ENCODE measurements at places on chromosomes 16 and 17.

DNA sequence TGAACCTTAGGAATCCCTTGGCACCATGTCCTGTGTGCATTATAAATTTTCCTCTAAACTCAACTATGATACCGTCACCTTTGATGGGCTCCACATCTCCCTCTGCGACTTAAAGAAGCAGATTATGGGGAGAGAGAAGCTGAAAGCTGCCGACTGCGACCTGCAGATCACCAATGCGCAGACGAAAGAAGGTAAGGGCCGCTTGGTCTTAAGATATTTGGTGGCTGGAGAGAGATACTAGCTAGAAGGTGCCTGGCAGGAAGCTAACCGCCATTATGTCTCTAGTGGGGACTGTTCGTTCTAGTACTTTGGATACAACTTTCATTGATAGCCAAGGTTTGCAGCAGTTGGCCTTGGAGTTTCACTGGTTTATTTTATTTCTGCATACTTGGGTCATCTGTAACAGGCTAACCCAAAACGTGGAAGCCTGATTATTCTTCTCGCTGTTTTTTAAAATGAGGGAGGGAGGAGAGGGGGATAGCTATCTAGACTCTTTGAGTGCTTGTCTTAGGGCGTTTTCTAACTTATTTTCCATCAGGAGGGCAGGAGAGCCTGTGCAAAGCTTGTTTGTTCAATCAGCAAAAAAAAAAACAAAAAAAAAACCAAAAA is 1.3 kb downstream of the RBBP6 start:
- no peak for DNase-seq

GRCh38 chr16:89193576-89194293 is 6.6 kb downstream of the SLC22A31 start:
- DNase-seq, result no peak

DNA sequence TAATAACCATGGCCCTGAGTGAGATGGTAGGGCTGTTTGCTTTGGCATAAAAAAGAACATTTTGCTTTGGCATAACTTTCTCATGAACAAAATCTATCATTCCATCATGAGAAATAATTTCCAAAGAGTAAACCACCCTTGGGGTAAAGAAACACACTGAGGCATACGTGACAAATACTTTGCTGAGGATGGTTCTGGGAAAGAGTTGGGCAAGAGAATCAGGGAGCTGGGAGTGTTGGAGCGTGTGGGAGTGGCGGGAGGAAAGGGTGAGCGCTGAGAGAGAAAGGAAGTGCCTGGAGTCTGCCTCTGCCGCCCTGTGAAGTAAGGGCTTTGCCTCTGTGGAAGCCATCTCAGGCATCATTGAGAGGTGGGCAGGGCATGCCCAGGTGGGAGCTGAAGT is 60.2 kb upstream of the ARHGAP44 start:
- no peak for DNase-seq

GRCh38 chr16:4081521-4082021 is 34.7 kb downstream of the ADCY9 start:
- no peak for DNase-seq

GRCh38 chr17:53792997-53793396 is 29.7 kb upstream of the KIF2B start:
- no peak for DNase-seq

DNA sequence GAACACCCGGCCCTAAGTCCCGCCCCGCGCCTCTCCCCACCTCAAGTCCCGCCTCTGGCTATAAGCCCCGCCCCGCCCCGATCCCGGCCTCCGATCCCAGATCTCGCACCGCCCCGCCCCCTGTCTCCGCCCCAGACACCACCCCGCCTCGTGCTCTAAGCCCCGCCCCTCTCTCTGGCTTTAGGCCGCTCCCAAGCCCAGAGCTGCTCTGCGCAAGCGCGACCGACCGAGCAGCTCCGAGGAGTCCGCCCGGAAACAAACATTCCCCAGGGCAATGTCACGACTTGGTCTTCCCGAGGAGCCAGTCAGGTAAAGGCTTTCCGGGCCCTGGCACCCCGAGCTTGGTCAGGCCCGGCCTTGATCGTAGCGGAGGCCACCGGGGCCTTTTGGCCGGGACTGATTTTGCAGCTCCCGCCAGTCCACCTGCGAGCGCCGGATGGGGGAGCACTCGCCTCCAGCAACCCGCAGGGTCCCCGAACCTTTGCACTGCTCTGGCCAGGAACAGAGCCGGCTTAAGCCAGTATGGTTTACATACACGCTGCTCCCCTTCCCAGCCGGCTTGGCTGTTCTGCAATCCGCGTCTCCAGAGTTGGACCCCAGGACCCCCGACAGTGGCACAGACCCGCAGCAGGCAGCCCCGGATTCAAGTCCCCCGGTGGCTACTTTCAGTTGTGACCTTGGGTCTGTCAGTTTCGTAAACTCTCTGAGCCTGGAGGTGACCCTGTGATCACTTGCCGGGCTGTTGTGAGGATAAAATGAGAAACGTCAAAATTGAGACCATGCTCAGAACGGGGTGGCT is at the start of gene NUDT7:
TSS of gene NUDT7 (plus strand) at position 206 of the 799 bp plus-strand sequence. CDS start at position 275, 69 bp downstream.
- DNase-seq, result peak; percentile 89

DNA sequence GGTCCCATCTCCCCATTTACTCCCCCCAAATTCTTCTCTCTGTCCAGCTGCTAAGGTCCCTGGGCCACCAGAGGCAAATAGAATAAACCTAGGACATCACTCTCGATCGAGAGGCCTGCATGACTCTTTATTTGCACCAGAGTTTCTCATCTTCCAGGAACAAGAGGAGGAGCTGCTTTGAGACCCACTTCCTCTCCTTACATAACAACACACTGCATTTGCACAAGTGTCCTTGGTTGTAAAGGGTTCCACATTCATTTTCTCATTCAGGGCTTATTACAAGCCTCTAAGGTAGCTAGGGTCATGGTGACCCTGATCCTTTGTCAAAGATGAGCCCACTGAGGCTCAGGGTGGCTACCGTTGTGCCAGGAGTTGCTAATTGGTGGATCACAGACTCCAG is 38.1 kb upstream of the RHOT1 start:
- no peak for DNase-seq

- DNase-seq, result no peak
These were observed 29.1 kb downstream of the AKAP1 start for GRCh38 chr17:57114085-57114673.

DNA sequence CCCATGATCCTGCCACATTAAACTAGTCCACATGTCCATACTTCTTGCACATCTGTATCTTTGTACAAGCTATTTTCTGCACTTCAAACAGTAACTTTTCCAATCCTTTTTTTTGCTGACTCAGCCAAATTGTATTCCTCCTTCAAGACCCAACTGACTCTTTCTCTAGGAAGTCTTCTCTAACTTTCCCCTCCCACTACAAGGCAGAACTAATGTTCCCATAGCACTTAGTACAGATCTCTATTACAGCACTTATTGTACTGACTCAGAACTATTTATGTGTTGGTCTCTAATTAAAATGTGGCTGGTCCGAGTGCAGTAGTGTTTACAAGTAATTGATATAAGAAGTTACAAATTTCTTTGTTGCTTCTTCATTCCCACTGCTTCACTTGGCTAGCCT is 8.2 kb downstream of the FAM222B start:
- no peak for DNase-seq

DNA sequence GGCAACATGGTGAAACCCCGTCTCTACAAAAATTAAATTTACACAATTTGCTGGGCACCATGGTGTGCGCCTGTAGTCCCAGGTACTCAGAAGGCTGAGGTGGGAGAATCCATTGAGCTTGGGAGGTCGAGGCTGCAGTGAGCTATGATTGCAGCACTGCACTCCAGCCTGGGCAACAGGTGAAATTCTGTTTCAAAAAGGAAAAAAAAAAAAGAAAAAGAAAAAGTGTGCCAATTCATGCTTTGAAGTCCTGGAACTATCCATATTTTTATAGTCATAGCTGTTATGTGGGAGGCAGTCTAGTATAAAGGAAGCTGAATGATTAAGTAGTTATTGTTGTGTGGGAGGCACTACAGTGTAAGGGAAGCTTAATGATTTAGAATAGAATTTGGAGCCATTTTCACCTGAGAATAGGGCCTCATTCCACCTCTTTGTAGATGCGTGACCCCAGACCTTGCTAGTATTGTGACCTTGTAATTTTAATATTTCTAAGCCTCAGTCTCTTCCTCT is 31.6 kb downstream of the IQCK start:
- DNase-seq, result no peak

GRCh38 chr16:29761882-29762281 is 16.1 kb upstream of the C16orf54 start:
- DNase-seq, result no peak

DNA sequence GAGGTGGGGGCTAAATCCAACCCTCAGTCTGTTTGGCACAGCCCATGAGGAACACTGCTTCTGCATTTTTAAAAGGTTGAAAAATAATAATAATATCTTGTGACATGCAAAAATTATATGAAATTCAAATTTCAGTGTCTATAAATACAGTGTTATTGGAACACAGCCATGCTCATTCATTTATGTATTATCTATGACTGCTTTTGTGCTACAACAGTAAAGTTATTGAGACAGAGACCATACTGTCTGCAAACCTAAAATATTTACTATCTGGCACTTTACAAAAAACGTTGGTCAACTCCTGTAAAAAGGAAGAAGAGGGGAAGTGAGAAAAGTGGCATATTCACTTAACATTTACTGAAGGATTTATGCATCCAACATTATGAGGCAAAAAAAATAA is 3.1 kb downstream of the ABCA5 start:
- DNase-seq, result no peak

- DNase-seq, result no peak
These were observed 125.8 kb downstream of the ANKRD11 start for GRCh38 chr16:89364606-89365005.

DNA sequence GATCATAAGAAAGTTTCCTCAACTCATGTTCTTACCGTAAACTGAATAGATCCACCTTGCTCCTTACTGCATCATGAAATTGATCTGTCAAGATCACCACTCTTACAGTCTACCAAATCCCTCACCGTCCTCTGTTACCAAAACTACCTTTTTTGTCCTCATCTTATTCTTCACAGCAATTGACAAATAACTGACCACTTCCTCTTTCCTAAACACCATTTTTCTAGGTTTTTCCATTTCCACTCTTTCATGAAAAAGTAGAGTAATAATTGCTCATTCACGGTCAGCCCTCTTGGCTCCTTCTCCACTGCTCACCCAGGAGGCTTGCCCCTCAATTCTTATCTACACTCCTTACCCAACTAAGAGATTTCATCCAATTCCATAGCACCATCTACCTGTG is 44.9 kb downstream of the ABCA5 start:
- DNase-seq, result no peak

- no peak for DNase-seq
These were observed 3.1 kb upstream of the TMEM219 start for GRCh38 chr16:29958756-29959155.

DNA sequence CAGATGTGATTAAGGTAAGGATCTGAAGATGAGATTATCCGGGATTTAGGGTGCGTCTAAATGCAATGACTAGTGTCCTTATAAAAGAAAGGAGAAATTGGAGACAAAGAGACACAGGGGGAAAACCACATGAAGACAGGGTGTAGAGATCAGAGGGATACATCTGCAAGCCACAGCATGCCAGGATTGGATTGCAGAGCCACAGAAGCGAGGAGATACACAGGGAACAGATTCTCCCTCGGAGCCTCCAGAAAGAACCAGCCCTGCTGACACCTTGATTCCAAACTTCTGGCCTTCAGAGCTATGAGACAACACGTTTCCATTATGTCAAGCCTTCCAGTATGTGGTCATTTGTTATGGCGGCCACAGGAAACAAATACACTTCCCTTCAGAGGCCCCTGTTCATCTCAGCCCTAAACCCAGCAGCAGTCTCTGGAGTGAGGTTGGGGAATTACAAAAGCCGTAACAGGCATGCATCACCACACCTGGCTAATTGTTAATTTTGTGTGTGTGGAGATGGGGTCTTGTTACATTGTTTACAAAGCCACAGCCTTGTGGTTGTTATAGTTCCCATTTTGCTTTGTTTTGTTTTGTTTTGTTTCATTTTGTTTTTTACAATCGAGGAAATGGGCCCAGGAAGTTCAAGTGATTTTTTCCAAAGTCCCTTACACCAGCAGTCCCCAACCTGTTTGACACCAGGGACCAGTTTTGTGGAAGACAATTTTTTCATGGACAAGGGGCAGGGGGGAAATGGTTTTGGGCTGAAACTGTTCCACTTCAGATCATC is 51.6 kb upstream of the LYRM9 start:
- no peak for DNase-seq

DNA sequence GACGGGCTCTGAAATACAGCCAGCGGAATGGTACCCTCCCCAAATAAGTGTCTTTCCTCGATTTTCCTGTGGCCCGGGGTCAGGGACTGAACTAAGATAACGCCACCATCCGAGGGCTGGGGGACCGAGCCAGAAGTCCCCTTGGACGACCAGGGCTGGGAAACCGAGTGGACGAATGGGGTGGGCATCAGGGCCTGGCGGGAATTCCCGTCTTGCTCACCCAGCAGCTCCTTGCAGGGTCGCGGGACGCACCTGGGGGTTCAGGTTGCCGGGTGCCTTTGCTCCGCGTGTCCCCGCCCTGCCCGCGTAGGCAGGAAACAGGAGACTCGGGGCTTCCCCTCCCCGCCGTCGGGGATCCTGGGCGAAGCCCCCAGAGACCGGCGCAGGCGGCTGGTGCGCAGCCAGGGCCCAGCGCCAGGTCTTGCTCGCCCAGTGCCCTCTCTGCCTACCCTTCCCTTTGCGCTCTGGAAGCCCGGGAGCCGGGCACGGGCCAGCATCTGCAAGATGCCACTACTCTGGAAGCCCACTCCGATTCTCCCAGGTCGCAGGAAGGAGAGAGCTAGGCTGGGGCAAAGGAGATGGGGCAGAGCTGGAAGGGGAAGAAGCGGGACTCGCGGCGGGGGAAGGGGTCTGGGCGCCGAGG is 665 bp upstream of the GRIN2C start:
- no peak for DNase-seq

- DNase-seq, result no peak
These were observed 145.0 kb upstream of the ASIC2 start for GRCh38 chr17:33438139-33438538.

DNA sequence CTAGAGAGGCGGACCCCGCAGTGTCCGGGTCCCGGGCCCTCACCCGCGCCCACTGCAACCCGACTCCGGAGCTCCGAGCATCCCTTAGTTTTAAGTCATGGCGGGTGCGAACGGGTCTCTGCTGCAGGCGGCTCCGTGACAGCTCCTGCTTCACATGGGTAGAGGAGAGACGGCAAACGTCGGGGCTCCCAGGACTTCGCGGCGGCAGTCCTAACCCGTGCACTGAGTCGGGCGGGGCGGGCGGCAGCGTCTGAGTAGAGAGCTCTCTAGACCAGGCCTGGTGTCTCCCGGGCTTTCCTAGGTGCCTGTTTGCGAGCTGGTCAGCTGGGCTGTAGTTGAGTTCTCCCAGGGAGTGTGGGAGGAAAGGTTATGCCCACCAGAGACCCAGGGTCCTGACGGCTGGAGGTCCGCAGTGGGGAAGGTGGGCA is 345 bp downstream of the TSC2 start:
- DNase-seq, result no peak

DNA sequence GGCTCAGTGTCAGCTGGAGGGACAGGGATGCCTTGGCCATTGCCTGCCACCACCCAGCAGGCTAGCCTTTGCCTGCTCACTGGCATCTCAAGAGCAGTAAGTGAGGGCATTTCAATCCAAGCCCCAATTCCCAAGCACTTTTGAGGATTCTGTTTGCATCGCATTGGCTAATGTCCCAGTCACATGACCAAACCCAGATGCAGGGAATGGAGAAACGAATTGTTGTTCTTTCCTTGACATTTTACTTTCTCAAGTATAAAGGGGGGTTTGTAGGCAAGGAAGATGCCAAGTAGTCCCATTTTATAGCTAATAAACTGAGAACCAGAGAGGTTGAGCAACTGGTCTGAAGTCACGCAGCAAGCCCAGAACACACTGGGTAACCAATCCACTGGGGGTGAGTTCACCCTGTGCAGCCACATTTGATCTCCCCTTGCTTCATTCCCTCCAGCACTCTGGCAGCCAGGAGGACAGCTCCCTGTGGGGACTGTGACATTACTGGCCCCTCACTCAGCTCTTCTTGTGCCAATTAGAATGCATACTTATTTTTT is 193.8 kb upstream of the CACNG3 start:
- DNase-seq, result no peak
